ENCODE measurements at places on chromosomes 12 and 14.

GRCh38 chr12:54840244-54840865 lies 14.0 kb upstream of the MUCL1 start:
- no peak for DNase-seq

- no peak for DNase-seq
These were observed 37.3 kb downstream of the MGST1 start for GRCh38 chr12:16384732-16385131.

DNA sequence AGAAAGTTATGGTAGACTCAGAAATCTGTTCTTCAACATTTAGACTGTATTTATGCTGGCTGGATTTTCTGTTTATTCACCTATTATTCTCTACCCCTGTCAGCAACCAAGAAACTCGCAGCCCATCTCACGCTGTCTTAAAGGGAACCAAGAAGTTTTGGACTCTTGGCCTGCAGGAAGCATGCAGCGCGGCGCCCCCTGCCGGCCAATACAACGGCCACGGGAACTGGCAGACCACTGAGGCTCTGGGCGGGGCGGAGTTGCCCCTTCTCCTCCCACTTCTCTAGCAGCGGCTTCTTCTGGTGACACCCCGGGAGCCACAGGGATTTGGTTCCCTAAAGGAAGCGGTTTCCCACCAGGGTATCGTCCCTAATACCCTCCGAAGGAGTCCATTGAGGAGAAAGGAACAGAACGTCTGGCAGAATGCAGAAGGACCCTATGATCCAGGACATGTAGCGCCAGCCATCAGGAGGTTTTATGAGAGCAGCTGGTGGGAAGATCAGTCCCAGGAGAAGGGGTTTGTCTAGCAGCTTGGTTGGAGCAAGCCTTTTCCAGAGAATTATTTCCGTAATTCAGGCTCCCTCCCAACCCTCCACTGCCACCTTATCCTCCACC lies 21.0 kb upstream of the RNASE2 start:
- DNase-seq, result peak; percentile 12

- DNase-seq, result no peak
These were observed 38.0 kb upstream of the FBXO21 start for GRCh38 chr12:117228239-117228638.

DNA sequence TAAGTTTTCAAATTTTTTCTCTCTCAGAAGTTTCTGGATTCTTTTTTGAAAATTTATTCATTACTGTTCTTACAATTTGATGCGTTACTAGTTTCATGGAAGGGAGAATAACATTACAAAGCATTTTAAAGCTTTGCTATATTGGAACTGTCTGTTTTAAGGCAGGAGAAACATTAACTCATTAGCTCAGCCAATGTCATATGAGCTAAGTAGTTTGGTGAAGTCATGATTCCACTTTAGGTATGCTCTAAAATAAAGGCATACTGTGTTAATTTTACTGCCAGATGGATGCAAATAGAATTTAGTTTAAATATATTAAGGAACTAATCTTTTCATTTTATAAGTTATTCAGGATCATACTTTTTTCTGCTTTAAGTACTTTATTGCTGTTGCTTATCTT lies 46.0 kb downstream of the ARID2 start:
- no peak for DNase-seq

DNA sequence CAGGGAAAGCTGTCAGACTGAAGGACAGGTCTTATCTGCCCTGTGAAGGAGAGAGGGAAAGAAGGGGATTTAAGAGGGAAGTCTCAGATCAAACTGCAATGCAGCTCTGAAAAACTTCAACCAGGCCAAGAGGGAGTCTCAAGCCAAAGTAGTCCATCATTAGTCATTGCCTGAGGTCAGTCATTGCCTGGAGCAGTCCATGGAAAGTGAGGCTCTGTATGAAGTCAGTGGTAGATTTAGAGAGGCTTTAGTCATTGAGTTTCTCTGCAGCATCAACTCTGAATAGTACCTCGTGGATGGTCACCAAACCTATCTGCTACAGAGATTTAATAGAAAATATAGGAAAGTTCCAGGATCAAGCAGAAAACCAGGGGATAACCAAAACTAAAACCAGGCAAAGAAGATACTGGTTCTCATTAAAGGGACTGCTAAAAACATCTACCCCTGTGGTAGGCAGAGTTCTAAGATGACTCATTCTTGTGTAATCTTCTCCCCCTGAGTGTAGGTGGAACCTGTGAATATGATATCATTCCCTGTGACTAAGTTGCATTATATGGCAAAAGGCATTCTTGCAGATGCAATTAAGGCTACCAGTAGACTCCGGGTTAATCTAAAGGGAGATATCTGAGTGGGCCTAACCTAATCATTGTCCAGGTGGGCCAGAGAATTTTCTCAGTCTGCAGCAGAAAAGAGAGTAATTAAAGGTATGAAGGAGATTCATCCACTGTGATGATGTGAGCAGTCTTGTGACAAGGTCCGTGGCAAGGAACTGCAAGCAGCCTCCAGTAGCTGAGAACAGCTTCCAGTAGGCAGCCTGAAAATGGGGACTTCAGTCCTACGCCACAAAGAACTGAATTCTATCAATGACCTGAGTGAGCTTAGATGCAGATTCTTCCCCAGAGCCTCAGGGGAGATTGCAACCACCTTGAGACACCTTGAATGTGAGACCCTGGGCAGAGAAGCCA lies 123.1 kb downstream of the GALC start:
- no peak for DNase-seq

- DNase-seq, result no peak
These were observed 52.5 kb upstream of the RBM19 start for GRCh38 chr12:114018669-114019068.

DNA sequence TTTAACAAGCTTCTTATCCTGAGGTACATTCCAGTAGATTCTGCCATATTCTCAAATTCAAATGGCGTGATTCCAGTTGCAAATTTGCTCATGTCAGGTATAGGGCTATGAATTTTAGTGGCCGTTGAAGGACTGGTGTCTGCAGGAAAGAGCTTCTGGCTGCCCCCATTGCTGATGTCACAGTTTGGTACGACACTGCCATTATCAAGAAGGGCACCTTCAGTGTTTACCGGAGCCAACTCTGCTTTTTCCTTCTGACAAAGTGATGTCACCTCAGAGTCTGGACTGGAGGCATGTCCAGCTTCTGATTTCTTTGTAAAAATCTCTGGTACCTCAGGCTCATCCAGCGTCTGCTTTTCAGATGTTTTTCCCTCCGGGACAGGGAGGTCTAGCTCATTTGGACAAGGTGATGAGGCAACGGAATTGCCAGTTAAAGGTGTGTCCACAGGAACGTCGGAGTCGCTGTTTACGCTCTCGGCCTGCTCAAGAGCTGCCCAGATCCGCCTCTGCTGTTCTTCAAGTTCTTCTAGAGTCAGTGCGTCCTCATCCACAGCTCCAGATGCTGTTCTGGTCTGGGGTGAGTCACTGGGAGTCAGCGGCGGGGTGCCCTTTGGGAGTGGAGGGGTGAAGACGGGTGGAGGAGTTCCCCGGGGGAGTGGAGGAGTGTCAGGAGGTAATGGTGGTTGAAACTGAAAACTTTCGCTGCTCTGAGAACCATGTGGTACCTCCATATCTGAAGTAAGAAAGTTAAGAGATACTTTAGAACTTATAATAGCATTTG lies 27.0 kb downstream of the ZCCHC8 start:
- DNase-seq, result no peak

GRCh38 chr12:97639702-97640101 lies 177.1 kb downstream of the RMST start:
- DNase-seq, result no peak

DNA sequence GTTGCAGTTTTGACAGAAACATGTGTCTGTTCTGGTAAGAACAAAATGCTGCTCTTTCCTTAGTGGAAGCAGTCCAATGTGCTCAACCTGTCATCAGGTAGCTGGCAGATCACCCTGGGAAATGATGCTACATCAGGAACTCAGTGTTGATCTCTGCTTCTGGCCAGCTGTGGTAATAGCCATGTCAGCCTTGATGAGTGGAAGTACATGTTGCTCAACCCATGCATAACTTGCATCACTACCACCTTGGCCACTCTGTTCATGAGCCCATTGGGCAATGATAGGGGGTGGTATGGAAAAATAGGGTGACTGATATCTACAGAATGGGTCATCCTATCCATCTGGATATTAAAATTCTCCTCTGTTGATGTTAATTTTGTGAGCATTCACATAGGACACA lies 411.0 kb downstream of the C12orf50 start:
- no peak for DNase-seq

DNA sequence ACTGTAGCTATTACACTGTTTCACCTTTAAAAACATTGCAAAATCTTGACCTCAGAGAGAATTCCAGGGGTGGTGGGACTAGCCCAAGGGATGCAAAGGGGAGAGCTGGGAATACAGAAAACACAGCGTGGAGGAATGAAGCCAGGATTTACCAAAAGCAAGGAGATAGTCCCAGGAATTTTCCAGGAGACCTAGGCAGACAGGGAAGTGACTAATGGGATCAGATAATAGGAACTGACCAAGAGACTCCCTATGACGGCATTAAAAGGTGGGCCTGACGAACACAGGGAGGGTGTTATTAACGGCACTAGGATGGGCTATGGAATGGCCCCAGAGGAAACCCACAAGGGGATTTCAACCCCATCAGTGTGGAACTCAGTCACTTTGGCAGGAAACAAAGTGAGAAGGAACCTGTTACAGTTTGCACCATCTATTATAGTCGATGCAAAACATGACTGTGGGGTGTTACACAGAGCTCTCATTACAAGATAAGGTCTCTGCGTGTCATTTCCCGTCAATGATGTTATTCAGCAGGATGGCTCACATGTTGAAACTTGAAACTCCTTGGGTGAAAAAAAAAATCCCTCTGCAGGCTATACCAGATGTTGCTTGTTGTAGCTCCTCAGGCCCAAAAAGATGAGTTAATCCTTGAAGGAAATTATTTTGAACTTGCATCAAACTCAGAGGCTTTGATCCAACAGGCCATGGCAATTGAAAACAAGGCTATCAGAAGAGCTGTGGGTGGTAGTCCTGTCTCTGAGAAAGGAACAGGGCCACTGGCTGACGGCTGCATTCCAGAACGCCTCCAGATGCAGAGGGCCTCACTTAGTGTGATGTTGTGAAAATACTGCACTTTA lies 58.7 kb downstream of the DRAM1 start:
- DNase-seq, result no peak

DNA sequence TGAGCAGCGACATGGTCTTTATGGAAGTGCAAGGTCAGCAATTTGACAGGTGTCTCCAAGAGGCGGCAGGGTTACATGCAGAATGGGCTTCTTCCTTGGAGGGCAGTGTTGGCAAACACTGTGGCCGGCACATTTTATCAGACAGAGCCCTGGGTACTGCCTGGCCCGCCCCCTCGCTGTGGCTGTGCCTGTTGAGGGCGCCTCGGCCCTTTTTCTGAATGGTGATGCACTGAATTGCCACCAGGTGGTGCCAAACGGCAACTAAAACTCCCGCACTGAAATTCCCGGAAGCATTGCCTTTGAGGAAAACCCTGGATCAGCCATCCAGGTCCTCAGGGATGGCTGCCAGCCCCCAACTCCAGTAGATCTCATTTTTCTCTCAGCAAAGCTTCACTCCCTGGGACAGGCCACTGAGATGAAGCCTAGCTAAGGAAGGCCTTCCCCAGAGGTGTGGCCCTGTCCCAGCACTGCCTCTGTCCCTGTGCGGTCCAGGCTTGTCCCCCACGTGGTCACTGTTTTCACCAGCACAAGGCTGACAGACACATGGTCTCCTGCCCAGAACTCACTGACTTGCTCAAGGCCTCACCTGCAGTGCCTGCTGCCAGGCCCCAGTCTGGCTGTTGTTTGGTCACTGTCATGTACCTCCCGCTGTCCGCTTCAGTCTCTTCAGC lies 73.6 kb downstream of the TESC start:
- DNase-seq, result peak; percentile 66

DNA sequence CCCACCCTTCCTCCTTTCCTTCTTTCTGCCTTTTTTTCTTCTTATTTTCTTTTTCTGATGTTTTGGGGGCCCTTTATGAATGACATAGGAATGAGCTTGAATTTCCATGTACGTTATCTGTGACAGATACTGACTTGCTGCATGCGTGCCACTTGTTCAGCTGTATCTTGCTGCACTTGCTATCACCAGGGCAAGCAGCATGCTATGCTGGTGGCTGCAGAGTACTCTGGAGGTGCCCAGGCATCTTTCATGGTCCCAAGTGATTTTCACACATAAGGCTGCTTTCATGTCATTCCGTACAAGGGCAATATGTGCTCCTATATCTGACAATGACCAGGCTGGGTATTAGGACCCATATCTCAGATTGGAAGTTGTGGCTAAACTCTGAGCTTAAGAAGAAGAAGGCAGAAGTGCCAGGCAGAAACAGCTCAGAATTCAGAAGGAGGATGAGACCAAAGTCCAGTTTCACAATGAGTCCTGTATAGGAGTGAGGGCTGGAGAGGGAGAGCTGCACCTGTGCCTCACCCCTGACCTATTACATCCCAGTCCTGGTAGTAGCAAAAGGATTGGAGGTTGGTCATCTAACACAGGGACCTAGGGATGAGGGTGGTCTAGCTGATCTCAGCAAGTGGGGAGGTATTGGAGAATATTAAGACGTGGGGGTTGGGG lies 299.0 kb upstream of the DDHD1 start:
- DNase-seq, result no peak

DNA sequence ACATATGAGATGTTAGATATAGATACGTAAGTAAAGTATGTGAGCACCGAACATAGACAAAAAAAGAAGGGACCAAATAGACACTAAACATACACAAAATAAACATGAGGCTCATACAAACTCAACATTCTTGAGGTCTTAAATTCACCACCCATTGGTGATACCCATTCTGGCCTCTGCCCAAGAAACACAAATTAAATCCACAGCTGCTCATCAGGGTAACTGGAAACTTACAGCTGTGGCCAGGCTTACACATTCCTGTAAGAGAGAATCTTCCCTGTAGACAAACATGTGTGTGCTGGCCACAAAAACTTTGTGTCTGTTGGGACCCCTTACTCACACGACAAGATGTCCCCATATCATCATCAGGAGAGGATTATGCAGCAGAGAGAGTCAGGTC lies 22.4 kb downstream of the MAGOHB start:
- DNase-seq, result no peak

DNA sequence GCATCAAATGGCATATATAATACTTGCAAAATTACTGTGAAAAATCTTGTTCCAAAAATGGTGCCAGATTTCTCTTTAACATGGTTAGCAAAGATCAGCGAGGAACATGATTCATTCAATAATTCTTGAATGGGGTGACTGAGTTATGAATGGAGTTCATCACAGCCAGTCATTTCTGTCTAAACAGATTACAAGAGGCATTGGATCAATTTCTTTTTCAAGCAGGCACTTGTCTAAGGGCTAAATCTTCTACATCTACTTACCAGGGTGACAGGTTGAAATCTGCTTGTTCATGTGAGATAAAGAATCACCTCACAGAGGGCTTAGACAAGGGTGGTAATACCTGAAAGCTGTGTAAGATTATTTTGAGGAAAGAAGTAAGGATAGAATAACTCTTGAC lies 247.7 kb downstream of the ATP23 start:
- DNase-seq, result no peak

- no peak for DNase-seq
These were observed 253.3 kb downstream of the ATXN7L3B start for GRCh38 chr12:74790931-74791330.

DNA sequence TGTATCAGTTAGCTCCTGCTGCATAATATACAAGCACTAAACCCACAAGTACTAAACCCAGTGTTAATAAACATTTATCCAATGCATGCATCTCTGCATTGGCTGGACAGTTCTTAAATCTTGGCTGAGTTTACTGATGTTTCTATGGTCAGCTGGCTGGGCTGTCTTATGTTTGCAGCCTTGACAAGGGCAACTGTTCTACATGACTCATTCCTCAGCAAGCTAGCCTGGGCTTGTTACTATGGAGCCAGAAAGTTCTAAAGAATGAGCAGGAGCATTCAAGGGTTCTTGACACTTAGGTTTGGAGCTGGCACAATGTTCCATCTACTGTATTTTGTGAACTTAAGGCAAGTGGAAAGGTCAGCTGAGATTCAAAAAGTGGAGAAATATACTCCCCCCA lies 199.1 kb downstream of the GLT1D1 start:
- no peak for DNase-seq

- DNase-seq, result no peak
These were observed 38.8 kb downstream of the MAP3K9 start for GRCh38 chr14:70770490-70770889.
